ENCODE measurements at places on chromosomes 7 and 10. TPM values are rescaled to one million over a fixed set of nuclear protein-coding genes. Genes with fewer than 3 reads are reported as not detected.
A peak's percentile ranks its signal among the peaks of the same experiment; 100 is the strongest.

DNA sequence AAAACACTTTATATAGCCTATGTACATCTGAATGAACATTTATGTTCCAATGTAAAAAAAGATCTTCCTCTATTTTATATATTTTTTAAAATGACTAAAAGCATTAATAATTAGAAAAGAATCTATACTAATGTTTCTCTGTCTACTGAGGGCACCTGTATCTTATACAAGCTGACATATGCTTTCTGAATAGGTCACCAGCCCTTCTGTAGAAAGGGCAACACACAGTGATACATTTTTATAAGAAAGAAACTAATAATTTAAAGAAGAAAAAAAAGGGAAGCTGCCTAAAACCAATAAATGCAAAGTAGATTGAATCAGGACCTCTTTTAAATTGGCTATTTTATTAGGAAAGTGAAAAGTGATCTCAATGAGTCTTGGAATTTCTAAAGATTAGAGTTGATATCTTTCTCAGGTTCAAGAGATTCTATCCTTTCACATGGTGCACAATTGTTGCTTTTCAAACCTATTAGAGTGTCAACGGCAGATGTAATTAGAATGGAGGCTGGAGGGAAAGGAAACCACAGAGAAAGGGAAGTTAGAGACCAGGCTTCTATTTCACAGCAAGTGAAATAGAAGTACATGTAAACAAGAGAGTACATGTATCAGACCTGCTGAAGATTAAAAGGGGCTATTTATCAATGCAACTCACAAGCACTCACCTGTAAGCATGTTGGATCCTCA, 6.3 kb downstream of the MTPN start:
- no peak for DNase-seq

- peak; percentile 42 for DNase-seq
Observed at GRCh38 chr7:45663167-45663921, 89.2 kb downstream of the ADCY1 start.

DNA sequence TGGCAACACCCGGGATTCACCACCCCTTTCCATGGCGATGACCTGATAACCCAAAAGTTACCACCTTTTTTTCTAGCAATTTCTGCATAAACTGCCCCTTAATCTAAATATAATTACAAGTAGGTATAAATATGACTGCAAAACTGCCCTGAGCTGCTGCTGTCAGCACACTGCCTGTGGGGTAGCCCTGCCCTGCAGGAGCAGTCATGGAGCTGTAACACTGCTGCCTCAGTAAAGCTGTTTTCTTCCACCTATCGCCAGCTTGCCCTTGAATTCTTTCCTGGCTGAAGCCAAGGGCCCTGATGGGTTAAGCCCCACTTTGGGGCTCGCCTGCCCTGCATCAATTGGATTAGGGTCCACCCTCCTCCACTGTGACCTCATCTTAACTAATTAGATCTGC, 368.8 kb downstream of the SFMBT2 start:
- no peak for DNase-seq

GRCh38 chr10:128835361-128835760, 631.7 kb upstream of the MGMT start:
- DNase-seq = no peak

KIAA1217 gene
- 0.12 TPM for total RNA-seq

MCM10 gene
- total RNA-seq = 78.2 TPM

Data from activated CD8-positive, alpha-beta memory T cell treated with anti-CD3 and anti-CD28 coated beads, Interleukin-2, amount 10 ng/mL, durations not matched to agents 7 days and 5 days (primary cell).